K562 (cell line): ENCODE measurements at places on chromosomes 3 and 15. TPM values are rescaled to one million over a fixed set of nuclear protein-coding genes. Genes with fewer than 3 reads are reported as not detected.

The SMCO1 gene
- total RNA-seq = 0.20 TPM in 1 of 2 replicates, not detected in the other

The CNOT10 gene
- 91.7 and 102 TPM in 2 replicates for total RNA-seq

The C2CD4B gene
- not detected in 2 replicates for total RNA-seq

The MEGF11 gene
- not detected in 2 replicates for total RNA-seq
